ENCODE measurements at places on chromosomes 3 and 15.

DNA sequence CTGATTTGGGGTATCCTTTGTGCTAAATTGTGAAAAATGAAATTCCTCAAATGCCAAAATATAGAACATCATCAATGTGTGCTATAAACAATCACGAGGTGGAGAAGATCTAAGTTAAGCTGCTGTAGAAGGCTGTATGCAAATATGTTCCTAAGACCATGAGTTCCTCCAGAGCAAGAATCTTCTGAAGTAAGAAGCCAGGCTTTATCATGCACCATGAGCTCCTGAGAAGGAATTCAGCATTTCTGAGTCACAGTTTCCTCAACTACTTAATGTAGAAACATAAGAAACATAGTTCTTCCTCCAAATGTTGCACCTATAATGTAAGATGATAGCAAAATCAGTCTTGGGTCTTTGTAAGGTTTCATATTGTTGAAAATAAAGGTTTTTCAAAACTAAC is 241.7 kb upstream of the MDFIC2 start:
- no peak for DNase-seq

DNA sequence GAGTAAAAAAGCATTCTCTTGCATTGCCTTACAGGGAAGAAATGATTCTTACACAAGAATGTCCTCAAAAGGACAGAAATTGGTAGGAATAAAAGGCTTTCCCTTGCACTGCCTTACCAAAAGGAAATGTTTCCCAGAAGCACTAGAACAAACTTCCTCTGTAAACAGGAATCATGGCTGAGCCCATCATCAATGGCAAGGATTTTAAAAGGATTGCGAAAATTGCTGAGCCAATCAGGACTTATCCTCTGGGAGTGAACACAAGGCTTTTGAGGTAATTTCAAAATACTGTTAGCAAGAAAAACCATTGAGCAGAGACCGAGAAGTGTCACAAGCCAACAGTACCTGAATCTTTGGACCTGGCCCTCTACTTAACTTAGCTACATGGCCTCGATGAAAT is 897.3 kb downstream of the ROBO1 start:
- no peak for DNase-seq

- DNase-seq, result no peak
Observed at GRCh38 chr3:8509961-8510360, 8.3 kb downstream of the LMCD1 start.

GRCh38 chr3:196995646-196996355 is 27.2 kb upstream of the PIGZ start:
- no peak for DNase-seq

DNA sequence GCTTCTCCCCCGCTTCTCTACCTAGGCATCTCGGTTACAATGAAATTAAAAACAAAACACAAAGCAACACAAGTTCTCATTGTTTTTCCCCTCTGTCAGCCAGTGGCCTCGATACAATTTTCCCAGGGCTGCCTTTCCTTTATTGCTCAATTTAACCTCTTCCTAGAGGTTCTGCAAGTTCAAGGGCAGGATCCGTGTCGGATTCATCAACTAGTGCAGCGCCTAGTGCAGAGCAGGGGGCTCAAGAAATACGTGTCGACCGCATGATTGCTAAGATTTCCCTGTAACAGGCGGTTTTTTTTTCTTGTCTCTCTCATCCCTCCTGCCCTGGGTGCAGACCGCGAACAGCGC is 1.4 kb upstream of the BHLHE40 start:
- DNase-seq, result no peak
